ENCODE measurements at places on chromosomes 1 and 21.
A peak's percentile ranks its signal among the peaks of the same experiment; 100 is the strongest.

- DNase-seq: no peak
Observed at GRCh38 chr1:223323491-223324484, 40.2 kb downstream of the SUSD4 start.

GRCh38 chr21:44090325-44090724, 16.9 kb upstream of the PWP2 start:
- DNase-seq: no peak

DNA sequence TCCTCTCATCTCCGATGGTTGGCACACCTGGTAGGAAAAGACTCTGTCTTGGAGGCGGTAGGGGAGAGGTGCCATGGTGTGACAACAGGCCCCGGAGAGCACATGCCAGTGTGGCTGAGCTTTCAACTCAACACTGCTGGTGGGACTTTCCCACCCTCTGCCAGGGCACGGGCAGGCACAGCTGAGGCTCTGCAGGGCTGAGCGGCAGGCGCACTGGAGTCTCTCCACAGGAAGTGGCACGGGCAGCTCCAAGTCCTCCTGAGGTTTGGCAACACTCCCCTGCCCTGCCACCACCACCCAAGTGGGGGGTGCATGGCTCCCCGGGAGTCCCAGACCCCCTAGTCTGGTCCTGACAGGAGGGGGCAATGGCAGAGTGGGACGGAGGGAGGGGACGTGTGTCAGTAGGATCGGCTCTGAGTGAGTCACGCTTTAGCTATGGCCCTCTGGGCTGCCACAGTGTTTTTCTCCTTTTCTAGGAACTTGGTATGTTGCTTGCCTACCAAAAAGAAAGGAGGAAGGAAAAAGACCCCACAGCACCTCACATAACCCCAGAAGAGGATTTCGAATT, 27.3 kb upstream of the EVA1B start:
- DNase-seq: no peak

GRCh38 chr1:172268237-172268636, 152.2 kb upstream of the C1orf105 start:
- DNase-seq: no peak

DNA sequence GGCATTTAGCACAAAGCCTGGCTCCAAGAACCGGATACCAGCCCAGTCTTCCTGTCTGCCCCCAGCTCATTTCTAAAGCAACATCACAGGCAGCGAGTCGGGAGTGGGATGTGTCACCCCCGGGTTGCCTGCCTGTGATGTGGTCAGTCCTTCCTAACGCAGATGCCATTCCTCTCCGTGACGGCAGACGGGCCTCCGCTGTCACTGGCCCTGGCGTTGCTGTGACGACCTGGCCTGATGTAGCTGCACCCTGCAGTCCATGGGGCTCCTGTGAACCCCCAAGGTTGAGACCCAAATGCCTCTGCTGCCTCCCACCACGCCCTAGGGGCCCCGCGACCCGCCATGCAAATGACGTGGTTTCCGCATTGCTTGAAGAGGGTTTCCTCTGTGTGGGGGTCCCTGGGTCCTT, 12.3 kb downstream of the TNFRSF1B start:
- DNase-seq: no peak

DNA sequence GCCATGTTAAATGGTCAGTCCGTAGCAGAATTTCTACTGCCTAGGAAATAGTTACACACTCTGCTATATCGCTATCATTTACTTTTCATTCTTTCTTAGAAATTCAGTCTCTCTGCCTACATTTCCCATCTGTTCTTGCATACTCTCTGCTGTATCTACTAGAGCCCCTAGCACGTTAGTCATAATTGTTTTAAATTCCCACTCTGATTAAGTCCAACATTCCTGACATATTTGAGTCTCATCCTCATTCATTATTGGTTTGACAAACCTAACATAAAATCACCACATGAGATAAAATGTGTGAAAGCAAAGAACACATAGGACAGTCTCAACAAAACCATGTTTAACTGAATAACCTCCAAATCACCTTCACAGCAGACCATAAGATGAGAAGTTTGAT, 513.6 kb downstream of the PLPP3 start:
- no peak for DNase-seq

DNA sequence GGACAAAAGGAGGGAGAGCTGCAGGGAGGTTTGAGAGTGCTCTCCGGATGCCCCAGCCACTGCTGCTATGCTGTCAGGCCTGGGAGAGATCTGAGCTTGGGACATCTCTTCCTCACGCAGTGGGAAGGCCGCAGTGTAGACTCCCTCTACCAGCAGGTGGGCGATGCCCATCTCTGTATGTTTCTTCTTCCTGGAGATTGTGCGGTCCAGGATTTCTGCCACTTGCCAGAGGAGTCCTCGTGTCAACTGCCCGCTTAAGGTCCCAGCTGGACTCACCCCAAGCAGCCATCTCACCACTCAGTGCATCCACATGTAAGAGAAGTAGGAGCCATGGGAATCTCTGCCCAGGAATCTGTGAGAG, 10.9 kb downstream of the CPLANE2 start:
- DNase-seq: no peak

GRCh38 chr1:86089765-86090164, 66.8 kb downstream of the COL24A1 start:
- no peak for DNase-seq

DNA sequence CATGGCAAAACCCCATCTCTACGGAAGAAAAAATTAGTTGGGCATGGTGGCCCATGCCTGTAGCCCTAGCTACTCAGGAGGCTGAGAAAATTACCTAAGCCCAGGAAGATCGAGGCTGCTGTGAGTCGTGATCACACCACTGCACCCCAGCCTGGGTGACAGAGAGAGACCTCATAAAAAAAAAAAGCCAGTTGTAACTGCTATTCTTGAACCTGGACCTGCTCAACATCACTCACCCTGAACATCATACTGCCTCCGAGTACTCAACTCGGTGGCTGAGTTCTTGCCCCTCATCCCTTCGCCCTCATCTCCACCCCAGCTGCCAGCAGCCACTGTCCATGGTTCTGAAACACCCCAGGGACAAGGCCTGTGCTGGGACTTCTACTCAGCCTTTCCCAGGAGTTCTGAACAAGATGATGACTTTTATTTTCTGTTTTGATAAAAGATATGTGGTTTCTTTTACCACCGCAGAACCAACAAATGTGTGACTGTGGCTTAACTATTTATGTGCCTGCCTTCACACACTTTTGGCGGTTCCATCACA, 5.4 kb upstream of the DISP3 start:
- DNase-seq: peak; percentile 73

DNA sequence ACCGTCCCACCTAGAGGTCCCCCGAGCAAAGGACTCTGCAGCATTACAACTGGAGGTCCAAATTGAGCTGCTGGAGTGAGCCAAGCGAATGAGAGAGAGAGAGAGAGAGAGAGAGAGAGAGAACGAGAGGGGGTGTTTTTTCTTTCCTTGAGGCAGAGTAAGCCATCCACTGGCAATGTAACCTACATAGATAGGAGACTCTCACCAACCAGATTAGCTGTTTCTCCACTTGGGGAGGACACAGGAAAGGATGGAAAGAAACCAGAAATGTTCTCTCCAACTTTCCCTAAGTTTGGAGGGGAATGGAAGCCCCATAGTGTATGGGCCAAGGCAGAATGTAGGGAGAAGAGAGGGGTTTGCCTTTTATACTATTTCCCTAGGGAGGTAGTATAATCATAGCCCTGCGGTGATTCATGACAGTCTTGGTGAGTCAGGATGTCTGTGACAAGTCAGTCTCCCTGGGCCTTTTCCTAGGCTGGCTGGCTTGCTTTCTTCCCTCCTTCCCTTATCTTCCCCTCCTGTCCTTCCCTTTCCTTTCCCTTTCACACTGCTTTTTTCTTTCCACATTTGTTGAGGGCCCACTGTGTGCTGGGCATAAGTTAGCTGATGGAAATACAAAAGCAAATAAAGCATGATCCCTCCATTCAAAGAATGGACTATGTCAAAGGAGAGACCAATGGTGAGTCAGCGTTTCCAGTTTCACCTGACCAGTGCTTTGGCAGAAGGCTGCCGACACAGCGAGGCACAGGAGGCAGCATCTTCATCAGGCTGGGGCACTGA, 7.1 kb downstream of the FNDC7 start:
- DNase-seq: no peak

GRCh38 chr1:10679496-10680220, 116.8 kb downstream of the CASZ1 start:
- peak; percentile 81 for DNase-seq

DNA sequence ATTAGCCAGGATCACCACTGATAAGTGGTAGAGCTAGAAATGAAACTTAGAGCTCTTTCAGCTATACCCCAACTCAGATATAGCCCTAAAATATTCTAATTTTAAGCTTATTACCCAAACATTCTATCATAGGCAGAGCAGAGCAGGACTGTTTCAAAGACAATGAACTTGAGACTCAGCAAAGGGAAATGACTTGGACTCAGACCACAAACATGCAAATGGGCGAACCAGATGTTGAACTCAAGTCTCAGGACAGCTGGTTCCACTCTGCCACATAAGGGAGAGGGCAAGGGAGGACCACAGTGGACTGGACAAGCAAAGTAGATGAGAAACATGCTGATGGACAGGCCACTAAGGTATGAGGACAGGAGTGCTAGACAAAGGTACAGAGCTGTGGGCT, 315.3 kb downstream of the OMA1 start:
- no peak for DNase-seq

GRCh38 chr1:222182641-222183040, 365.3 kb downstream of the HHIPL2 start:
- DNase-seq: no peak

DNA sequence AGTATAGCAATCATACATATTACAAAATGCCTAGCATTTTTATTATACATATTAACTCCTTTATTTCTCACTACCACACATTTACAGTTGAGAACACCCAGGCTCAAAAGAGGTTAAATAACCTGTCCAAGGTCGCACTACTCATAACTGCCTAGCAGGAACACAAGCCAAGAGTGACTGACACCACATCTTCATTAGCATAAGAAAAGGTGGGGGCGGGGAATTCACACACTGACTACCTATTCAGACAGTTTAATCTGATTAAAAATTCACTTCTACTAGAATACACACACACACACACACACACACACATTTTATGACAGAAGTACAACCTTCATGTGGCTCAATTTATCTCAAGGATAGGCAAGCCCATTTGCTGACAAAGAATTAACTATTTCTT, 77.8 kb upstream of the CACHD1 start:
- DNase-seq: no peak

DNA sequence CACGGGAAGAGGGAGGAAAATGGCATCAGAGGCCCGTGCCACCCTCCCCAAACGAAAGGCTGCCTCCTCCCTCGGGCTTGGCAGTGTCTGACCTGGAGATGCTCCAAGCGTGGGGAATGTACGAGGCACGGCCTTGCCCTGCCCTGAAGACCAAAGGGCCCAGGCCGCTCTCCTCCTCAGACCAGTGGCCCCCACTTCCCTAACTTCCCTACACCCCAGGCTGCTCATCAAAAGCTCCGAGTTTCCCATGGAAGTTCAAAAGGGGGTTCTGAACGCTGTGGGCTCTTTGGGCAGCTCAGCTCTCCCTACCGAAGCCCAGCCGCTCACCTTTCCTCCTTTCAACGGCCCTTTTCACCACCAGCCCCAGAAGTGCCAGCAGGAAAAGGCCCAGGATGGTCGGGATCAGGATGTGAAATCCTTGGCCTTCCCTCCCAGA, 11.8 kb downstream of the FCMR start:
- no peak for DNase-seq

DNA sequence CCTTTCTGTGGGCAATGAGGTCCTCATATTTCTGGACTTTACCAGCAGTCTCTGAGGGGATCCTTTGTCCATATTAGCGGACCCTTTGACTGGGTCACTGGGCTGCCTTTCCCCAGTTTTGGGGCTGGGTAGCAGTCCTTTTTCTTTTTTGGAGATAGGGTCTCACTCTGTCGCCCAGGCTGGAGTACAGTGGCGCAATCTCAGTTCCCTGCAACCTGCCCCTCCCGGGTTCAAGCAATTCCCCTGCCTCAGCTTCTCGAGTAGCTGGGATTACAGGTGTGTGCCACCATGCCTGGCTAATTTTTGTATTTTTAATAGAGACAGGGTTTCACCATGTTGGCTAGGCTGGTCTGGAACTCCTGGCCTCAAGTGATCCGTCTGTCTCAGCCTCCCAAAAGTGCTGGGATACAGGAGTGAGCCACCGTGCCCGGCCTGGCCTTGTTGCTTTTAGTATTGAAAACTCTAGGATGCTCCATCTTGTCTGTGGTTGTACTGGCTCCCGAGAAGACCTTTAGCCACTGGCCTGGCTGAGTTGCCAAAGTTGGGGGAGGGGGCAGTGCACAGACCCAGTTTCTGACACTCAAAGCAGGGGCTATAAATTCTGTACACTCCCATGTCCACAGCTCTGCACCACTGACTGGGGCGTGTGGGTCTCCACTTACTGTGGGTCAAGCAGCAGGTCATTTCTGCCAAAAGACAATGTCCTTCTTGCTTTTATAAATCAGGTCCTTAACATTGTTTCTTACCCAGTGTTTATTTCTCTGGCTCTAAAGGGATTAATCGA, 33.1 kb downstream of the MAN1C1 start:
- DNase-seq: no peak

DNA sequence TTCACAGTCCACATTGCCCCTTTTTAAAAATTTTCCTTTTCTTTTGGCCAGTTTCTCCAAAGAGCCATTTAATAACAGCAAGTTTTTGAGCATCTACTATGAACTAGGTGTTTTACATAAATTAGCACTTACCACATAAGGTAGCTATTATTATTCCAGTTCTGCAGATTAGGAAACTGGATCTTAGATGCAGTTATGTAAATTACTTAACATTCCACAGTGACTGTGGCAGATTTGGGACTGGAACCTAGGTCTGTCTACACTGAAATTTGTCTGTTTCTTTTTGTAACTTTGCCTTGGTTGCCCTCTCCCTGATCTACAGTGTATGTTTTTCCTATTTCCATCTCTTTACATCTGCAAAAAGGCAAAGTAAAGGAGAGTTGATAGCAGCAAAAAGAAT, 164.8 kb upstream of the ATP1B1 start:
- DNase-seq: no peak

DNA sequence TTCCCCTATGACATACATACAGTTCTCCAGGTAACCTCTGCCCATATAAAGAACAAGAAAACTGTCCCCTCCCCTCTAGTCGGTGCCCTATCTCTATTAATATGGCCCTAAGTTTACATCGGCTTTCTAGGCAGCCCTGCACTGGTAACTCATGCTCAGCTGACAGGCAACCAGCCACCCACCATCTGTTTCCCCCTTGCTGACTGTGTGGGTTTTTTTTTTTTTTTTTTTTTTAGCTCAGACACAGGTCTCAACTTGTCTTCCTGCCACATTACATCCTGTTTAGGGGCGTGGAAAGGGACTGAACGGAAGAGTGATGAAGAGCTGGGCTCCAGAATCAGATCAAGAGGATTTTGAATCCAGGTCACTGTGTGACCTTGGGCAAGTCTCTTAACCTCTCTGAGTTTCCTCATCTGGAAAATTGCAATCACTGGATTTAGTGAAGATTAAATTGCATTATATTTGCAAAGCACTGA, 14.0 kb downstream of the LAPTM5 start:
- DNase-seq: no peak

DNA sequence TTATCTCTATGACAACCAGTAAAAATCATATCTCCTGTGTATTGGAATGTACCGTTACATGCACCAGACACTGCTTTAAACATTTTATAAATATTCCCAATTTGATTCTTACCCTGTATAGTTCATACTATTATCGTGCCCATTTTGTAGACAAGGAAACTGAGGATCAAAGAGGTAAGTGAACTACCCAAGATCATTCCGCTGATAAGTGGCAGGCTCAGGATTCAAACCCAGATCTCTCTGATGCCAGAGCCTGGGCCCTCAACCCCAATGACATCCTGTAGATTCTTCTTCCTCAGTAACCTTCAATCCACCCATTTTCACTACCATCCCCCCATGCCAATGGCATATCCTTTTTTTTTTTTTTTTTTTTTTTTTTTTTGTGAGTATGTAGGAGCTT, 12.3 kb downstream of the CFAP57 start:
- no peak for DNase-seq

Measured in HuH-7 (cell line).